ENCODE measurements at places on chromosomes 5 and 9.

DNA sequence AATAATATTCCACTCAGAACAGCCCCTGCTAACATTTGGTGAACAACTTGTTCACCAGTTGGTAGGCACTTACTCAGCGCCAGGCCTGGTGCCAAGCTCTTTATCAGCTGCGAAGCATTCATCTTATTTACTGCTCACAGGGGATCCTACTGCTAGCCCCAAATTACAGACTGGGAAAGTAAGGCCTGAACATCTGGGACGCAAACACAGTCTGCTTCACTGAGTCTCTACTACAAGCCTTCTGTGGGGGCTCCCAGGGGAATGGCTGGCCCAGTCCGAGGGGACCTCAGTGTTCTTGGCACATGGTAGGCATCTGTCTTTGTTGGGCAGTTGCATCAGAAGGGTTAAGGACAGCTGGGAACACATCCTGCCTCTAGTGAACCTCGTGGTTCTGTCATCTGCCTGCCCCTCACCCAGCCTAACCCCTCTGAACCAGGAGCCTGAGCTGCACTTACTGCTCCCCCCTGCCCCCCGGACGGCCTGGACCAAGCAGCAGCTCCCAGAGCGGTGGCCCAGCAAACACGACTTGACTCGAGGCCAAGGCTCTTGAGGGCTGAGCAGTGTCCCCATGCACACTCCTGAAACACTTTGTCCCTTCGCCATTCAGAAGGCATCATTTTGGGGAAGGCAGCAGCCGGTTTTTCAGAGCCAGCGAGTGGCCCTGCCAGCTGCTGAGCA, at the start of gene PHYHD1:
Gene PHYHD1 (plus strand): TSS at position 602 of the 678 bp plus-strand sequence. CDS start 1,342 bp downstream, outside the sequence.
- DNase-seq = no peak

DNA sequence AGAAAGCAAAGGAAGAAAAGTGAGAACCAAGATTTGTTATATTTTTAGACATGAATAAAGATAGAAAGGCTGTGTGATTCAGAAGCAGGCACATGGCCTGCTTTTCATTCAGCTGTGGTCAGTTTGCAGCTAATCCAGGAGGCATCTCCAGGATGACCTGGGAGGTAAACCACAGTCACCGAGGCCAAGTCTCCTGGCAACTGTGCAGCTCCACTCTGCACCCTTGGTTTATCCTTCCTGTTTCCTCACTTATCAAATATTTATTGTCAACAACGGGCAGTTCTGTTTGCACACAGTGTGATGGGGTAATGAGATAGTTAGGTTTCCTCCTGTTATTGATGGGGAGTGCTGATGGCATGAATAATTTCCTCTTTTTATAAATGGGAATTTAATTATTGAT, 243.0 kb downstream of the PSAT1 start:
- no peak for DNase-seq

GRCh38 chr5:102231693-102232619, 64.1 kb downstream of the SLCO4C1 start:
- DNase-seq = no peak

- DNase-seq = no peak
Observed at GRCh38 chr5:11681796-11682195, 222.4 kb downstream of the CTNND2 start.

- DNase-seq = no peak
Observed at GRCh38 chr5:9230355-9230754, 315.5 kb downstream of the SEMA5A start.

- no peak for DNase-seq
Observed at GRCh38 chr9:130467316-130467715, 22.6 kb downstream of the ASS1 start.

DNA sequence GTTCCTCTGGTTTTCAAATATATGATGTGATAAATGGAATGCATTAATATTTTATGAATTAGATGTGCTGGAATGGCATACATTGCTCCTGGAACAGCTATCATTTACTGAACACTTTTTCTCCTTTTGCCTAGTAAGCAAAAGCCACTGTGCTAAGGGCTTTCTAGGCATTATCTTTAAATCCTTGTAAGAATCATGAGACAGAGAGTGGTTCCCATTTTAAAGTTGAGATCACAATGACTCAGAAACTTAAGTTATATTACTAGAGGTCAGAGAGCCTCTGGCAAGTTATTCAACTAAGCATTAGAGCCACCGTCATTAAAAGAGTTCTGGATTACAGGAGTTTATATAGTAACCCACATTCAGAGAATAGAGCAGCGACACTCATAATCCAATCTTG, 26.7 kb upstream of the FSD1L start:
- DNase-seq = no peak

- no peak for DNase-seq
Observed at GRCh38 chr5:144582066-144582465, 411.4 kb downstream of the KCTD16 start.

- no peak for DNase-seq
Observed at GRCh38 chr5:17379100-17379951, 118.7 kb upstream of the TAF11L2 start.

DNA sequence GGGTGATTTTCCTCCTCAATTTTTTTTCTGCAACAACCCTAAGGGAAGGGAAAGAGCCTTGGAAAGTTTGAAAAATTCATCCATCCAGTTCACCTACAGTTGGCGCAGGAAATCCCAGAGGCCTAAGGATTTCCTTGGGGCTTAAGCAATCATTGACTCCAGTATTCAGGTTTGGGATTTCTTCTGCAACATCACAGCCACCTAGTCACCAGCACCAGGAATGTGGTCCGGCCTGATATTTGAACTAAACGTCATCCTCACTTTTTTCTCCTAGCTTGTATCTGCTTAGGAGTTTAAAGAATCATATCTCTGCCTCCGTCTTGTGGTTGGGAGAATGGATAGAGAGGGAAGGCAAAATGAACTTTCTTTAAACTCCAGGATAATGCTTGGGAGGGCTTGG, 20.2 kb upstream of the TLE4 start:
- DNase-seq = no peak

GRCh38 chr5:106127341-106127781, 1543.4 kb downstream of the EFNA5 start:
- no peak for DNase-seq

DNA sequence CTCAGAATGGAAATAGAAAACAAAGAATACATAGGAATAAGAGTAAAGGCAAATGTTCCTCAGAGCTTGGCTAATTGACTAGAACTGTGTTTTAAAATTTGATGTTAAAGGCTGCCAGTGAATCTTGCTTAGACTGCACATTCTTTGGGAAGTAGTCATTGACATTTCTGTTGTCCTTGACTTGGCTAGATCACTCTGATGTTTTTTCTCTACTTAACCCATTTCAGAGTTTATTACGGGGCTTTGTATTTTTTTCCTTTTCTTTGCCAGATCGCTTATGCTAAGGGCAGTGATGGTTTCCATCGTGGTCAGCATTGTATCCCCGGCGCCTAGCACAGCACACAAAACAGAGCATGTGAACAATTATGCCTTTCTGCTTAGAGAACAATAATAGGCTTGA, 1126.7 kb upstream of the CDH9 start:
- no peak for DNase-seq

DNA sequence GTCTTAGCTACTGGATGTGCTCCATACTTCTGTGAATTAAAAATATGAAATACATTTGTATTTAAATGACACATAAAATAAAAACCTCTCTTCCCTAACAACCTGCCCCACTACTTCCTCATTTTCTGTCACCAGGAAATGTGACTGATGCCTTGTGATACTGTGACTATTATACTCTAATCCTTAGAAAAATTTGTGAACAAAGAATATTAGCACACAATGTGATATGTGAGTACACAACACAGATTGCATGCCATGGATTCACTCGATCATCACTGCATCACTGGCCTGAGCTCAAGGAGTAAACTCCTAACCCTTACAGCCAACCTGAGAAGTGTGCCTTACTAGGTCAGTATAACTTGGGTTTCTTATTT, 281.0 kb downstream of the EFNA5 start:
- no peak for DNase-seq

DNA sequence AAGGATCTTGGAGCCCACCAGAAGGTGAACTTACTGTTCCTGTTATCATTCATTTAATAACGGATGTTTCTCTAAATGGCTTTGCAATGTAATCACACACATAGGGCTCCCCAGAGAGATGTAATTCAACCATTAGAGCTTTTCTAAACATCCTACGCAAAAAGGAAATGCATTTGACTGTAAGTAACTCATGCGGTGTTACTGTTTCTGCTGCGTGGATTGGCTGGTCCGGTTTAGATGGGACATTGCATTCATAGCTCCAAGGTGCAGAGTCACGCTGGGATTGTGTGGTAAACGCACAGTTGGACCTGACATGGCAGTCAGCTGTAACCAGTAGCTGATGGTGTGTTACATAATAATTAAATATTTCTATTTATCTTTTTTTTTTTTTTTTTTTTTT, 185.5 kb upstream of the OTULINL start:
- no peak for DNase-seq

- no peak for DNase-seq
Observed at GRCh38 chr9:126777733-126778132, 27.1 kb upstream of the ZBTB43 start.

- no peak for DNase-seq
Observed at GRCh38 chr9:124209279-124209678, 48.5 kb upstream of the NEK6 start.

- no peak for DNase-seq
Observed at GRCh38 chr9:131863306-131863896, 123.5 kb upstream of the RAPGEF1 start.

- DNase-seq = no peak
Observed at GRCh38 chr5:75037106-75037505, 15.3 kb downstream of the GCNT4 start.

DNA sequence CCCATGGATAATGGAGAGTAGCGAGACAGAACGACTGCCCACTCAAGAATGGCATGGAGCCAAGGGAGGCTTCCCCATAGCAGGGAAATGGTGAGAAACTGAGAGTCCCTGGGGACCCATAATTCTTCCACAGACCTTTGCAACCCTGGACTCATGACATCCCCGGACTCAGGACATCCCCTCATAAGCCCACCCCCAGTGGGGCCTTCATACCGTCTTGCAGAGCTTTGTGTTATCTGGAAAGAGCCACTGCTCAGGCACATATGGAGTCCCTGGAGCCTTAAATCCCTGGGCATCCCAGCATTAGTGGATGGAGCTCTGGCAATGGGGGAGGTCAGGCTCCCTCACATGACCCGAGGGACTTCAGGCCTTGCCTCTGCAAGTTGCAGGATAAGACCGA, 865.4 kb upstream of the ARRDC3 start:
- no peak for DNase-seq

GRCh38 chr5:99004960-99005359, 76.2 kb upstream of the CHD1 start:
- no peak for DNase-seq

- no peak for DNase-seq
Observed at GRCh38 chr9:136587944-136588662, 42.3 kb upstream of the NOTCH1 start.

GRCh38 chr5:65204966-65205365, 276.8 kb downstream of the ADAMTS6 start:
- DNase-seq = no peak
